Activated CD4-positive, alpha-beta memory T cell treated with anti-CD3 and anti-CD28 coated beads for 36 hours (primary cell): ENCODE measurements at places on chromosomes 12 and 14.

DNA sequence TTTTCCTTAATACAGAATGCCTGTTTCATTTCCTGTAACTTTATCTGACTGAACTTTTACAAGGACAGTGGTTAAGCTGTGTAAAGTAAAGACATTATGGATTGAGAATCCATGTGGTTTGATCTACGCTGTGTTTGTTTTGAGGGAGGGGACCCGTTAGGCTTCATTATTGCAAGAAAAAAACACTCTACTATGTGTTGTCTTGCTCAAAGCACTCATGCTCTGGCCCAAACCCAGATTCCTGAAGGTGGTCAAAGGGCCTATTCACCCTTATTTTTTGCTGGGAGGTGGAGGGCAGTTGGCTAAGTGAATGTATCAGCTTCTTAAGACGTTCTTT, 11.9 kb downstream of the RNF10 start:
- no peak for DNase-seq

DNA sequence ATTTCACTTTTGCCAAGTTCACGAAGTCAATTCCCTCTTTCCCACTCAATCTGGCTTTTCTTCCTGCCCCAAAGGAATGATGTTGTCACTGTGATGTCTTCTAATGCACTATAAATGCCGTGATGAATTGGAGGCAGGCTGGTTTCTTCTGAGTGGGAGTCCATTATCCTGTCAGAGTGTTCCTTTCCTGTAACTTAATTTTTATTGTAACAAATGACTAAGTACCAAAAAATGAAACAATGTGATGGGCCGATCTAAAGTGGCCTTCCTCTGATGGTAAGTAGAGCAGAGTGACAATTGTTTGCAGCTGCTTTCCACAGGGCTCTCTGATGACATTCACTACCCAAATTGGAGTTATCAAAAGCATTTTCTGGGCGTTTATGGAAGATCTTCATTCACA, 22.2 kb downstream of the TMEM30B start:
- no peak for DNase-seq

DNA sequence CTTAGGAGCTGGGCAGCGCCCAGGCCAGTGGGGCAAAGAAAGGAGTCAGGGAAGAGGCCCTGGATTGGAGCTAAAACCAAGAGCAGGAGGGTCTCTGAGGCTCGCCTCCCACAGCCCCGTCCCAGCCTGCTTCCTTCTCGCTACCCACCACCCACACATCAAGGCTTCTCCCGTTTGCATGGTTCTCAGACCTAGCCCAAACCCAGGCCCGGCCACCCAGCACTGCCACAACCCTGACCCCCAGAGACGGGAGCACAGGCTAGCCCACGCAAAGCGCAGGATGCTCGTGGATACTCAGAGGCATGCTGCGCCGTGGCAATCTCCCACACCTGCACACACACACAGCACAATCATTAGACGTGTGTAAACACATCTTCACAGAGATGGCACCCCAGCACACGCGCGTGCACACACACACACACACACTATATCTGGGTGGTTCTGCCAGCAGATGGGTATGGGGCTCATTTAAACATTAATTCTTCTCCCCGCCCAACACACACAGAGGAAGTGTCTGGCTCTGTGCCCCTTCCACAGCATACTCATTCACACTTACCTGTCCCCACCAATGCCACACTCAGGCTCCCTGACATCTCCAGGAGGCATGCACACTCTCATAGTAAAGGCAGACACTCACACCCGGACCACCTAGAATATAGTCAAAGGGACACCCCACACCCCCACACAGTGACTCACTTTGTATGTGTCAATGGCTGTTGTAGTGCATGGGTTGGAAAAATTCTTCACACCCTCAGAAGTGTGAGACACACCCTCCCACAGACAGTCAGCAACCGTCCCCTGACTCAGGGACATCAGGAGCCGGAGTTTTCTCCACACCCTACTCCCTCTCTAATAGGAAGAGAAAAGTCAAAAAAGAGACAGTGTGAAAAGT, 1.1 kb downstream of the CARMIL3 start:
- DNase-seq: peak; percentile 81

- DNase-seq: no peak
These were observed 112.0 kb downstream of the EPS8 start for GRCh38 chr12:15677228-15677627.

GRCh38 chr14:41607304-41607775, 664 bp downstream of the LRFN5 start:
- no peak for DNase-seq

DNA sequence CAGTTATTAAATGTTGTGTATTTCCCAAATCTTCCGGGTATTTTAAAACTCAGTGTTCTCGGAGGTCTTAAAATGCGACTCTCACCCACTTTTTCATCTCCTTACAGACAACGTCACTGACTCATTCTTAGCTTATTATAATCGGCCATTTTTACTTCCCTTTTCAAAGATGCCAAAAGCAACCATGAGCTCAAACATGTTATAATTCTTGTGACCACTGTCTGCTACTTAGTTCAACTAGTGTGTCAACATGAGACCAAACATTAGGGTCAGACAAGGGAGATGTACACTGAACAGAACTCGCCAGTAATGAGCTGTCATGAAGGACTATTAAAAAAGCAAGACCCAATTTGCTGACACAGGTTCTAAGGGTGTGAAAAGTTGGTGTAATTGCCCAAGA, 4.2 kb upstream of the GRIP1 start:
- DNase-seq: no peak

DNA sequence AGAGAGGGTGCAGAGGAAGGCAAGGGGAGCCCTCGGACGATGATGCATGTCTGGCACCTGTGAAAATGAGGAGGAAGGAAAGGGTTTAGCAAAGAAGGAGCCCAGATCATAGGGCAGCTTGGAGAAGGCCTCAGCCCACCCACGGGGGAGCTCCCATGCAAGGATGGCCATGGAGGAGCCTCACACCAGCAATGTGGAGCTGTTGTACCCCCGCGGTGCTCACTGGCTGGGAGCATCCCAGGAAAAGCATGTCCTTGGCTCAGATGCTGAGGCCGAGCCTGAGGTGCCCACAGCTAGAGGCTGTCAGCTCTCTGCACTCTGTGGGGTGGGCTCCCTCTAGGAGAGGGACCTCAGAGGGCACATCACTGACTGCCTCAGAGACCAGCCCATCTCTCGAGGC, 622.6 kb downstream of the AACS start:
- no peak for DNase-seq

DNA sequence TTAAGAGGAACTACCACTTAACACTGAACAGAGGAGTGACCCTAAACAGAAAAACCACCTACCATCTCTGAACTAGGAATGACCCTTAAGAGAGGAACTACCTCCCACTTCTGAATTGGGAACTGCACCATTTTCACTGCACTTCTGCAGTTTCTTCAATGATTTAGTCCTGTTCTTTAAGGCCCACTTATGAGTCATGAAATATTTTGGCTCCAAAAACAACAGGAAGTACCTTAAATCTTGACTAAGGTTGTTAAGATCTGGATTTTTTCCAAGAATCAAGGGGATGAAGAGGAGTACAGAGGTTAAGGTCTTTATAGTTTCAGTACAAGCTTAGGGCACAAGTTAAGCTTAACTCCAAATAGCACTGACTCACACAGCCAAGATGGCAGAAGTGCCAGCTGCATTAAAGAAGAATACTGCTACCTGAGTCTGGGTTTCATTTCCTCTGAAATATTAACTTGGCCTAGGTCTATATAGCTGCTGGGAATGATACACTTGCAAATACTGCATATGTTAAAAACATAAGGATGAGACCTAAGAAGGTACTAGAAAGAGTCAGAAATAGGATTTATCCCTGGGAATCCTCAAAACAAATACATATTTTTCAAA, 4.2 kb downstream of the NPC2 start:
- DNase-seq: no peak

GRCh38 chr14:77804592-77804991, 4.7 kb downstream of the ADCK1 start:
- DNase-seq: peak; percentile 61

DNA sequence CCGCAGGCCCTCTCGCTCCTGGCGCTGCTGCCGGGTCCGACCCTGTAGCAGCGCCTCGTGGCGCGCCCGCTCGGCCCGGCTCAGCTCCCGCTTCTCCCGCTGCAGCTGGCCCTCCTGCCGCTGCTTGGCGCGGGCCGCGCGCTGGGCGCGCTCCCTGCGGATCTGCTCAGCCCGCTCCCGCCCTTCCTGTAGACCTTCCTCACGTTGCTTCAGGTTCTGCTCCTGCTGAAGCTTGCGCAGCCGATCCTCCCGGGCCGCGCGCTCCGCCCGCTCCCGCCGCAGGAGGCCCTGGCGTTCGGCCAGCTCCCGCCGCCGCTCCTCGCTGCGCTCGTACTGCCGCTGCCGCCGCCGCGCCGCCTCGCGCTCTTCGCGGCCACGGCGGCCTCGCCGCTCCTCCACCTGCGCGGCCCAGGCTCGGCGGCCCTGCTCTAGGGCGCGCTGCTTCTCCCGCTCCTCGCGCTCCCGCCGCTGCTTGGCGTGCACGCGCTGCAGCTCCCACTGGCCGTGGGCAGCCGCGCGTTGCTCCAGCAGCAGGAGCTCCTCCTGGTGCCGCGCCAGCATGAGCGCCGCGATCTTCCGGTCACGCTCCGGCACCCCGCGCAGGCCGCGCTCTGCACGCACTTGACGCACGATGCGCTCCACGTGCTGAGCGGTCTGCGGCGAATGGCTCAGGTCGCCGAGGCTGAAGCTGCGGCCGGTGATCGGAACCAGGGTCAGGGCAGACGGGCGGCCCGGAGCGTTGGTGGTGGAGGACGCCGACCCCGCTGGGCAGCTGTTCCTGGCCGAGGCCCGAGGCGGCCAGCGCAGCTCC, 2.4 kb downstream of the CCDC177 start:
- no peak for DNase-seq
